ENCODE measurements at places on chromosomes 5 and 9. TPM values are rescaled to one million over a fixed set of nuclear protein-coding genes. Genes with fewer than 3 reads are reported as not detected.

UBE2QL1 gene
- 0.06 TPM for total RNA-seq

PPIC gene
- total RNA-seq, result 59.2 TPM

PRR16 gene
- total RNA-seq, result 3.7 TPM

ACOT12 gene
- not detected for total RNA-seq

PCDHGA10 gene
- total RNA-seq, result 7.5 TPM

SMAD5 gene
- 38.8 TPM for total RNA-seq

TAF11L10 gene
- not detected for total RNA-seq

PHF2 gene
- total RNA-seq, result 15.9 TPM

SHOC1 gene
- not detected for total RNA-seq

DBH gene
- total RNA-seq, result not detected

RNF38 gene
- total RNA-seq, result 5.2 TPM

ANXA6 gene
- 465 TPM for total RNA-seq

FABP6 gene
- total RNA-seq, result not detected

CDH9 gene
- total RNA-seq, result not detected

DRD1 gene
- 0.53 TPM for total RNA-seq

SLC23A1 gene
- not detected for total RNA-seq

TRIM52 gene
- 6.3 TPM for total RNA-seq

PARP8 gene
- total RNA-seq, result 17.3 TPM

TXNDC15 gene
- 163 TPM for total RNA-seq

HRH2 gene
- 0.93 TPM for total RNA-seq

PRLR gene
- total RNA-seq, result under 0.01 TPM

ST8SIA4 gene
- 0.26 TPM for total RNA-seq

PDCD1LG2 gene
- 13.0 TPM for total RNA-seq

ANKRD18A gene
- total RNA-seq, result 0.13 TPM

Measured in aortic smooth muscle cell (primary cell).